AG10803 (cell line): ENCODE measurements at places on chromosomes 6 and 20.

DNA sequence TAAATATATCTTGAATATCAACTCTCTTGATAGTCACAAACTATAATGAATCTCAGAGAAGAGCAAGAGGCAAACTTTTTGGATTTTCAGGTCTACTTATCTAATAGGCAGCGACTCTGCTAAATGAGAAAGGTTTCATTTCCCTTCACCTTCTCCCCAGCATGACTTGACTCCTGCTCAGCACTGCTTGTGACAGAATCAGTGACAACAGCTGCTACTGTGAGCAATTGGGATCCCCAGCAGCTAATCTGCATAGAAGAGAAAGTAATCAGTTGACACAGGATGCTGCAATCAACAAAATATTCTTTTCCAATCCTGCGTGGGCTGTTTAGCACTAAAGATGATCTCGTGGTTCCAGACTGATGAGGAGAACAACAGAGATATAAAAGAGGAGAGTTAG is 205.5 kb downstream of the MMUT start:
- no peak for DNase-seq

DNA sequence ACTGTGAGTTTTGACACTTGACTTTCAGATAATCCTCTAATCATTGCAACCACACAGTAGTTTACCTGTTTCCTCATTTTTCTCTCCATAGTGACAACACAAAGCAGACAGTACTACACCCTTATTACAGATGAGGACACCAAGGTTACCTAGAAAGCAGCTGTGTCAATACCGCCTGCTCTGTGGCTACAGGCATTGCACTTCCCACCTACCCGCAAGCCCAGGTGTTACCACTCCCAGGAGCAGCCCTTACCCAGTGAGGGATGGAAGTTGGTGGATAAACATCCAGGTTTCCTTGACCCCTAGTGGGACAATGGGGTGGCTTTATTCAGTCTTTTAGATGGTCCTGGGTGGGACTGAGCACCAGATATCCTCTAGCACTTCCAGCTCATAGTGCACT is 503.6 kb downstream of the PTPRT start:
- DNase-seq = no peak

GRCh38 chr6:94278146-94278545 is 858.8 kb upstream of the EPHA7 start:
- DNase-seq = no peak

GRCh38 chr6:20211037-20211940 is 980 bp downstream of the MBOAT1 start:
- DNase-seq = no peak

- no peak for DNase-seq
These were observed 181.8 kb downstream of the KHDC1L start for GRCh38 chr6:73043446-73043845.

GRCh38 chr6:4611429-4612129 is 164.6 kb upstream of the CDYL start:
- DNase-seq = peak; percentile 70

GRCh38 chr6:17497535-17498095 is 102.5 kb upstream of the FAM8A1 start:
- DNase-seq = no peak

DNA sequence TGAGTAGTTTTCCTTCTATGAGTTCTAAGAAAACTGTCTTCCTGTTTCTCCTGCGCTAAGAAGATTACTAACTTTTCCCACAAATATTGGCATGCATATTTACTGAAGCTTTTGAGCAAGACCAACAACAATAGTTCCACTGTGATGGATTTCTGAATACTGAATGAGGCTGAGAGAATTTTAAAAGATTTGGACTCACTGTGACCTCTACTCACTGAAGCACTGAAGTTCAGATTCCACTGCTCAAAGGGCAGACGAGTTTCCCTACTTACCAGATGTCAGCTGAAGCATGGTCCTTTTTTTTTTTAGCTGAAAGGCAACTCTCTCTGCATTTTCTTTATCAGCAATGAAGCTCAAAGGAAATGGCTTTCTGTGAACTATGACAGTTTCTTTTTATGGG is 718.5 kb downstream of the RFPL4B start:
- DNase-seq = peak; percentile 74

GRCh38 chr6:16285467-16286150 is 47.2 kb downstream of the GMPR start:
- no peak for DNase-seq

DNA sequence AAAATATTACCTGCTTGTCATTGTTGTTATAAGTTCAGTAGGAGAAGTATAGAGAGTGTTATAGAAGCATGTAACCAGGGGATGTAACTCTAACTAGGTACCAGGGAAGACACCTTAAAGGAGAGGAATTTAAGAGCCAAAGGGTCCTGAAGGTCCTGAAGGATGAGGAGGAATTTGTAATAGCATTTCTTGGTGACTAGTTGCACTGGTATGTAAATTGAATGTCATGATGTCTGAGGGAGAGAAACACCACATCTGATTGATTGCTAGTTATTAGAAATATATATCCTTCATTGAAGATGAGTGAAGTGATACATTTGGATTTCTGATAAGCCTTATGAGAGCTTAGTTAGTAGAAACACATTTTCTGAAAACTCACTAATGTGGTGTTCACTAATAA is 643.8 kb downstream of the RFPL4B start:
- DNase-seq = peak; percentile 19

DNA sequence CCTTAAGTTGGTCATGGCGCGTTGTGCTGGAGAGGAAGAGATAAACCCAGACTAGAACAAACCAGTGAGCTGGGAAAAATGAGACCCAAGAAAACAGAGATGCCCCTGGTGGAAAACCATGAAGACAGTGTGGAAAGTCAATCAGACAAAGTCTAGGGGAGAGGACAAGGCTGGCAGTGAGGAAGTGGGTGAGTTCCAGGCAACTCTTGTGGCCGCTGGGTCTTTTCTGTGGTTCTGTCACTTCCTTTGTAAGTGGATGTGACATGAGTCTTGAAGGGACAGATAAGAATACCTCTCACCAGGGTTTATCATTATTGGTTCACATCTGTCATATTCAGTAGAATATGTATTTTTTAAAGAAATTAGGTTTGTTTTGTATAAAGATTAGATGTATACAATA is 738.4 kb downstream of the DHX35 start:
- DNase-seq = no peak

DNA sequence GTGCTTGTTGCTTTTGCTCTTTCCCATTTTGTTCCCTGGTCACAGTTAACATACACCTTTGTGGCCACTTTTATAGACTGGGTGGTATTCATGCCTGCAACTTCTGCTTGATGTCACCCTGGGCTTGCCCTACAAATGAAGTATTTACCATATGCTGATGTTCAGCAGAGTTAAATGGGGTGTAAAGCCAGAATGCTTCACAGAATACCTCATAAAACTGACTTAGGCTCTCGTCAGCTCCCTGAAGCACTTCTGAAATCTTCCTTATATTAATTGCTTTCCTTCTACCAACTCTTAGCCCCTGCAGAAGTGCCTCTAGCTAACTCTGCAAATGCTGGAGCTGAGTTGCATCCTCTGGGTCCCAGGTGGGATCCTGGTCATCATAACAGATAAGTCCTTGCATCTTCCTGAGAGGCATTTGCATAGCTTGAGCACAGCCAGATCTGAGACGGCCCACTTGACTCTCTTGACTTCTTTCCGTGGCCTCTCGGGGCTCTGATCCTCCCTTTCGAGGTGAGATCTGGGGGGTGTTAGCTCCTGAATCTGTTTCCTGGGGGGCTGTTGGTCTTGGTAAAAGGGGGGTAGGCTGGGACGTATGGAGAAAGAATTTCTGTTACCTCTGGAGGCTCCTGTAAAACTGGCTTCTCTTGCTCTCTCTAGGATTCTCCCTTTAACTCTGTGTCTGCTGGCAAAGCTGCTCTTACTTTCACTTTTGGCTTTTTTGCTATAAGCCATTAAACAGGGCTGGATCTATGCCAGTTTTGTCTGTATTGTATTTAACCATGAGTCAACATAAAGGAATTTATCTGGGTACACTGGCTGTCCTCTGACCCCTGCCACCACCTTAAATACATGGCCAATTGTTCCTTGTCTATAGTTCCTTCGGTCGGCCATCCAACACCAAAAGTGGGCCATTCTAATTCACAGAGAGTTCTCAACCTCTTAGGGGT is 223.0 kb upstream of the SYNCRIP start:
- DNase-seq = peak; percentile 56

GRCh38 chr6:115220551-115221159 is 840.0 kb downstream of the FRK start:
- no peak for DNase-seq

GRCh38 chr6:70894001-70894400 is 62.9 kb downstream of the B3GAT2 start:
- DNase-seq = no peak

DNA sequence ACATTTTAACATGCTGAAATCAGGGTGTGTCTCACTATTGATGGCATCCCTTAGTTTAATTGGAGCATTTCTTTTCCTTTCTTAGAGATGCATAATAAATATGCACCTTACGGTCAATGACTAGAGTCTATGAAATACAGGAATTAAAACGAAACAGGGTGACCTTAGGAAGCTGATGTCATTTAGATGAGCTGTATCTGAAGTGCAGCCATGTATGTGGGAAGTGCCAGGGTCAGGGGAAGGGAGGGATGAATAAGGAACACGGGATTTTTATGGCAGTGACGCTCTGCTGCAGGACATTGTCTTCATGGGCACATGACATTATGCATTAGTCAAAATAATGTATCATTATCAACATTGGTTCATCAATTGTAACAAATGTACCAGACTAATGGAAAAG is 84.0 kb downstream of the AGPAT4 start:
- no peak for DNase-seq

GRCh38 chr6:78308025-78308424 is 559.3 kb upstream of the IRAK1BP1 start:
- DNase-seq = no peak

DNA sequence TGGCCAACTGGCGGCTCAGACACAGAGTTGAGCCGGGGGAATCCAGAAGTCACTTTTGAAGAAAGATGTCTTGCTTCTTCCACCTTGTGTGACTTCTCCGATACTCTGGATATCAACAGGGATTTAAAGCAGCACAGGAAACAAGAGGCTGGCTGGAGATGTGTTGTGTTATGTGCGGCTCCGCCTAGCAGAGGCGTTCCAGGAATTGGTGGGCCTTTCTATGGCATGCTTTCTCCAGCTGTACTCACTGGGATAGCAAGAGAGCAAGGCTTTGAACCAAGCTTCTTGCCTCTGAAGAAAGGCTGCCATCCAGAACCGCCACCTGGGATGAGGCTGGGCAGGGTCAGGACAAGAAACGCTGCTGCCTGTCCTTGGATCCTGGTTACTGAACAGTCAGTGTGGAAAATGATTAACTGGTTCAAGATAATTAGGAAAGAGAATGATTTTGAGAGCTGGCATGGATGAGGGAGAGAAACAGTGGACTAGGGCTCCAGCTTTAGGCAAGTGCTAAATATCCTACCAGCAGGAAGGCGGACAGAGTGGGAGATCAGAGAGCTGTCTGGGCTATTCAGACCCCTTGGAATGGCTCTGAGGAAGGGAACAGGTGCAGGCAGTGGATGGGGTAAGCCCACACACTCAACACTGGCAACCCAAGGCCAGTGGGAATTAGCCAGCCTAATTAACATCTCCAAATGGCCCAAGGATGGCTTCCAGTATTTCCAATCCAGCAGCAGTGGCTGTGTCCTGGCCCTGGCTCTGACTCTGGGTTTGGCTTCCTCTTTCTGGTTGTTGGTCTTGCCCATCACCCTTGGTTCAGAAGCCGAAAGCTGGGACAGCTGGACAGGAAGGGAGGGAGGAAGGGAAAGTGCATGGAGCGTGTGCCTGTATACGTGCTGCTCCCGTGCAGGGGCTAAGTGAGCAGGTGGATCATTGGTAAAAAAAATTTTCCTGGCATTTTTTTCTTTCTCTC is 31.9 kb downstream of the INSM1 start:
- peak; percentile 3 for DNase-seq

GRCh38 chr20:13857961-13858360 is 73.1 kb downstream of the NDUFAF5 start:
- peak; percentile 58 for DNase-seq

DNA sequence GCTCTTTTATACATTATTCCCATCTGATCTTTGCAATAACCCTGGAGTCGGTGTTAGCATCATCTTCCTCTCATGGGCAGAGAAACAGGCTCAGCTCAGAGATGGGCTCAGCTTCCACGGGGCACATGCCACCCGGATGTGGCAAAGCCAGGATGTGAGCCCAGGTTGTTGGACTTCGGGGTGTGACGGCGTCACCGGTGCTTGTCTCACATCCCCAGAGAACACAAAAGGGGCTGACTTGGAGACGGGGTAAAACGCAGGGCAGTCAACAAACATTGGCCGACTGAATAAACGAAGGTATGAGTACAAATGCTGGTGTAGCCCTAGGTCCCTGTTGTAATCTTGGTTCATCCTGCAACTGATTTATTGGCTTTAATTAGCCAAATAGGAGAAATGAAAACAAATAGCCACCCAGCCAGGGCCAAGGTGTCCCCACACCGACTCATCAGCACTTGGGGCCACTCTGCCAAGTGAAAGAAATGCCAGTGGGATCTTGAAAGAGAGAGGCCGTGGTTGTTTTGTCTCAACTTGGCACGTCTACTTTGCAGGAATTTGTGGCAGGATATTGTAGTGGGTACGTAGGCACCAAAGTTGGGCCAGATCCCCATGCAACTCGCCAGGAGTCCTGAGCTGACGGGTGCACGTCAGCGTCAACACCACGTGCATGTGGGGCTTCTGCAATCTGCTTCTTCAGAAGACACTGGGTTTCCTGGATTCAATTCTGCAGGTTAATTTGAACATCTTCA is 42.8 kb downstream of the APCDD1L start:
- no peak for DNase-seq

DNA sequence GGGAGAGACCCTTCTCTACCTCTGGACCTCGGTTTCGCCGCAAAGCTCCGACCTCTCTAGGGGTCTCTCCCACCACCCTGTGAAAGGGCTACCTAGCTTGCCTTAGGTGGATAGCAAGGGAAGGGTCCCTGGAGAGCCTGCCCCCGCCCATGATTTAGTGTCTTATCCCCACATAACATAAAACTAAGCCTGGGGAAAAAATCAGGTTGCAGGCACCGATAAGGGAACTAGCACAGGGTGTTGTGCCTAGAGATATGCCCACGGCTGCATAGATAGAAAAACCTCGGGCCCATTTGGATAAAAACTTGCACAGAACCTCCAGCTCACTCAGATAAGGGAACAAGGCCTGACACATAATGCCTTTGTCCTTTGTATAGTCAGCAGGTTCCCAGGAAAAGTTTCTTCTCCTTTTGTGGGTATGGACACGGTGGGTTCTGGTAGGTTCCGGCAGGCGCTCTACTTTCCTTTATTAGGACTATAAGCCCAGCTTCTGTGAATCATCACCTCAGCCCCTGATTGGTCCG is 846 bp downstream of the ZSCAN31 start:
- DNase-seq = no peak

- peak; percentile 26 for DNase-seq
These were observed 21.7 kb upstream of the FYN start for GRCh38 chr6:111894951-111895350.

- no peak for DNase-seq
These were observed 8.2 kb downstream of the DYNLRB1 start for GRCh38 chr20:34524426-34524825.

DNA sequence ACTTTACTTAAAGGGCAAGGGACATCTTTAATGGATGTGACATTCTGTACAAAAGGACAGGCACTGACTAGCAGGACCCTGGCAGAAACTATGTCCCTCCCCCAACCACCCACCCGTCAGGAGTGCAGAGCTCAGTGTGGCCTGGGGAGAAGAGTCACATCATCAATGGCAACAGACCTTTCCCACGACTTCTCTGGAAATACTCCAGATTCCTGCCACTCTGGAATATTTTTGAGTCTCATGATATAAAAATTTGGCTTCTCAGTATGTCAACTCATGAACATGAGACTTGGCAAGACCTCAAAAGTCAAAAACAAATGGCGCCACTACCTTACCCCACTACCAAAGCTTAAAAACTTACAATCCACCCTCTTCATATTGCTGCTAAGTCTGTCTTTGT is 118.3 kb downstream of the SLC23A2 start:
- DNase-seq = no peak
